ENCODE measurements at places on chromosomes 6 and 20.

GRCh38 chr20:50855498-50856474 lies 60.9 kb downstream of the BCAS4 start:
- no peak for DNase-seq

DNA sequence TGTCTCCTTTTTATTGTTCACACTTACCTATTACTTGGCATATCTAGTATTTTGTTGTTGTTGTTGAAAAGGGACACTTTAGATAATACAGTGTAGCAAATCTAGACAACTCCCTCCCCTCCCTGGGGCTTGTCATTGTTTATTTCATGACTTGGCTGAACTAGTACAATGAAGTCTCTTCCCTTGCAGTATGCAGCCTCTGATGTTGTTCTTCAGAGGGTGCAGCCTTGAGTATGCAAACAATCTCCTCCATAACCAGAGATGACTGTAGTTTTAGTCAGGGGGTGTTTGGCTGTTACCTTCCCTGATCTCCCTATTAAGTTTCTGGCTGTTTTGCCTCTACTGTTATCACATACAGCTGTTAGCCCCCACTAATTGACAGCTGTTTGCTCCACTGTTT lies 315.4 kb upstream of the RUNX2 start:
- no peak for DNase-seq

DNA sequence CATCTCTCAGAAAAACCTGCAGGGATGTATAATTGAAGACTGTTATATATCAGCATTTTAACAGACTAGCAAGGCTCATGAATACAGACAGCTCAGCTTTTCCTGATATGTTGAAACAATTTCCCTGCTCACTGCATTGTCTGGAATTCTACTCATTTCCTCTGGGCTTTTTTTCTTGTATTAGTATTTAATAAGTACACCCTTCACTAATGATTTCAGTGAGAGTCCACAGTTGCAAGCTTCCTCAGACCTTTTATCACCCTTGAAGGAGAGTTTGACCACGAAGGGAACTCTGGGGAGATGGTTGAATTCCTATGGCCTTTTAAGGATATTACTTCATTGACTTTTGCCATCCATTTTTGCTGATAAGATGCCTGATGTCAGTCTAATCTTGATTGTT lies 248.7 kb downstream of the ADGB start:
- no peak for DNase-seq

GRCh38 chr6:157182503-157183264 lies 140.6 kb downstream of the TMEM242 start:
- DNase-seq, result no peak

DNA sequence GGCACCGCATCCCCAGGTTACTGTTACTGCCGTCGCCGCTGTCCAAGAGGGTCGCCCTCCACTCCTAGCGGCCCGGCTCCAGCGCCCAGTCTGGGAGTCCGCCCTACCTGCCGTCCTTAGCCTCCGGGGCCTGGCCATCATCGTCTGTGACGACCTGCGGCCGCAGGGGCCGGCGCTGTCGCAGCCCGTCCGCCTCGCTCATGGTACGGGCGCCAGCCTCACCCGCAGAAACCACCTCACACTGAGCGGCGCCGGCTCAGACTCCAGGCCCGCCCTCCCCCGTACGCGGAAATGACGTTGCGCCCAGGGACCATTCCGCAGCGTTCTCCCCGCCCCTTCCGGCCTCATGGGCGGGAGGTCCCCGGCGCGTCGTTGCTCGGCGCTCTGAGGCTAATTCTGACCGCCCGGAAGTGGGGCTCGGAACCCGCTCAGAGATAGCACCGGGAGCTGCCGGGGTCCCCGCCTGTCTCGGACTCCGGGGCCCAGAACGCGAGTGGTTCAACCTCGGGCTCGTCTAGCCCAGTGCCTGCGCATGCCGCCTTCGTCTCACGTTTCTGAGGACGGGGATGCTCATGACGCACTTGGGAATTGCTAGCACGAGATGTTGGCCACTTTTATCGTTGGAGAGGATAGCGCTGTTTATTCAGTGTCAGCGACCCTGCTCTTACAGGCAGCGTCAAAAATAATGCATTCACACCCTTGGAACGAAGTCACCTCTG lies at the start of gene APMAP:
APMAP (minus strand) TSS at position 265 of the 719 bp plus-strand sequence; CDS start at position 202, 63 bp downstream.
- DNase-seq, result peak; percentile 91

DNA sequence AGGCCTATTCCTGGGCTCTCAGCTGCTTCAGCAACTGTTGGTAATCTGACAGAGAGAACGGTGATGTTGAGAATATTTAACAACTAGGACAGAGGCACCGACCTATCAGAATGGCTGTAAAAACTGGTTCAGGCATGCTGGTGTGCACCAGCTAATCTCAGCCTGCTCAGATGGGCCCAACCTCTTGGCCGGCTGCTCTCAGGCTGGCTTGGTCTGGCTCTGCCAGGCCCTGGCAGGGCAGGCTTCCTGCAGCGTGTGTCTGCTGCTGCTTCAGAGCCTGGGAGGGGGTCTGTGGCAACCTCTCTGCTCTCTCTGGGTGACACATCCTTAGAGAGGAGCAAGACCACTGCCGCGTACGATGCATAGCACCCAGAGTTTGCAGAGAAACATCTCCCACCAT lies 4.8 kb downstream of the SLC2A12 start:
- no peak for DNase-seq

DNA sequence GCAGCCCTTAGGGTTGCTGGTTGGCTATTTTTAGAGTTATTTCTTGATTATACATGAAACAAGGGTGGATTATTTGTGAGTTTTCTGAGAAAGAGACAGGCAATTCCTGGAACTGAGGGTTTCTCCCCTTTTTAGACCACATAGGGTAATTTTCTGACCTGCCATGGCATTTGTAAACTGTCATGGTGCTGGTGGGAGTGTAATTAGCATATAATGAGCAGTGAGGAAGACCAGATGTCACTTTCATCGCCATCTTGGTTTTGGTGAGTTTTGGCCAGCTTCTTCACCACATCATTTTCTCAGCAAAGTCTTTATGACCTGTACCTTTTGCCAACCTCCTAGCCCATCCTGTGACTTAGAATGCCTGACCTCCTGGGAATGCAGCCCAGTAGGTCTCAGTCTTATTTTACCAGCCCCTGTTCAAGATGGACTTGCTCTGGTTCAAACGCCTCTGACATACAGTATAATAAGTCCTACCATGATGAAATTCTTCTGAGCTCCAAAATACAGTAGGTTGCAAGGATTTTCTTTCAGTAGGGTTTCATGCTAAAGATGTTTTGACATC lies 117.1 kb downstream of the ISM1 start:
- DNase-seq, result no peak

DNA sequence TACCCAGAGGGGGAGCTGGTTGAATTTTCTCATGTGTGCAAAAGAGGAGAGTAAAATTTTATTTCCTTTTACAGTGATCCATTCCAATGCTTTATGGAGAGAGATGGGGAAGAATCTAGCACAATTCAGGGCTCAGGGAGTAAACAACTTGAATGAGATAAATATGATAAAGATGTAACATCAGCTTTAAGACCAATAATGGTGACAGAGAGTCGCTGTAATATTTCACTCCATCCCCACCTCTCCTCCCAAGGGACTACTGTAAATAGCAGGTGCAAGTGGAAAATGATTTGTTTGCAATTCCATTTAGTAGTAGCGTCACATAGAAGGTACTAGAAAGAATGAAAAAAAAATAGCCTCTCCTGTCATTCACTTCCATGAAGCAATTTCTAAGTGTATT lies 4.8 kb downstream of the CRISP3 start:
- no peak for DNase-seq

GRCh38 chr6:2877057-2877882 lies 25.8 kb downstream of the SERPINB9 start:
- DNase-seq, result peak; percentile 82

DNA sequence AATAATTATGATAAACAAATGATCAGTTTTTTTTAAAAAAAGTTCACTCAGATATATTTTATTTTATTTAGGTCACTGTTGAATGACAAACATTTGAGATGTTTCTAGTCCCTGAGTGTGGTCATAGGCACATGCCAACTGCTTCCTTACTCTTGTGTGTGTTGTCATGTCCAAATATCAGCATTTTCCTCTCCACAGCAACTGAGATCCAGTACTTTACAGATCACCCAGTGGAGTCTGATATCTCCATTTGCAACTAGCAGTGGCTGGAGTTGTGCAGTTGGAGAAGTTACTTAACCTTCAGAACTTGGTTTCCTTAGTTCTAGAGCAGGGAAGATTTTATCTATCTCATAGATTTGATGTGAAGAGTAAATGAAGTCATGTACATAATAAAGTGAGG lies 101.3 kb downstream of the MYB start:
- no peak for DNase-seq

GRCh38 chr20:24816907-24817306 lies 132.2 kb upstream of the CST7 start:
- DNase-seq, result no peak

- no peak for DNase-seq
Observed at GRCh38 chr20:8408587-8409307, 276.7 kb downstream of the PLCB1 start.

- no peak for DNase-seq
Observed at GRCh38 chr20:56362833-56363413, 4.1 kb downstream of the FAM210B start.

DNA sequence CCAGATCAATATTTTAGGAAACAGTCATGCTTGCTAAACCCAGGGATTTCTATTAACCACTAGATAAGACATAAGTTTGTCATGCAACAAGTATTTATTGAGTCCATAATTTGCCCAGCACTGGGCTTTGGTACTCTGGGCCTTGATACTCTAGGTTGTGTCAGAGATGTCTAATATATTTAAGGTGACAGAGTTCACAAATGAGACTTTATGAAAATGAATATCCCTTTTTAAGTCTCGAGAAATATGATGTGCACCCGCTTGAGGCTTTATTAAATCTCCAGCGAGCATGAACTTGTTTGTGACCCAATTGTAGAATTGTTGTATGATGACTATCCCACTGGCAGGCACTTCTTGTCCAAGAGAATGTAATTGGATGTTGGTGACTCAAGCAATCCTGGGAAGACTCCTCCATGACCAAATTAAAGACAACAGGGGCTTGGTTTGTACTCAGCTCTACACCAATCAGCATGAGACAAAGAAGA lies 109.2 kb downstream of the ESR1 start:
- DNase-seq, result peak; percentile 62

DNA sequence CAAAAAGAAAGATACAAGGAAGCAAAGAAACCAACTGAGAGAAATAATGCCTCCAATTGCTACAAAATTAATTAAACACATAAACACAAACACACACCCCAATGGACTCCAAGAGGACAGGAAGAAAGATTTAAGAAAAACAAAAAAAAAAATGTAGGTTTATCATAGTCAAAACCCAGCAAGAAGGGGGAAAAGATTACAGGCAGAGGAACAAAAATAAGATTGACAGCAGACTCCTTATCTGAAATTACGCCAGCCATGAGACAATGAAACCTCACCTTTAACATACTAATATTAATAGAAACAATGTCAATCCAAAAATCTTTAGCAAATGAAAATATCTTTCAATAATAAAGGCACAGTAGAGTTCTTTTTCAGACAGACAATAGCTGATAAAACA lies 155.8 kb downstream of the RNGTT start:
- no peak for DNase-seq

DNA sequence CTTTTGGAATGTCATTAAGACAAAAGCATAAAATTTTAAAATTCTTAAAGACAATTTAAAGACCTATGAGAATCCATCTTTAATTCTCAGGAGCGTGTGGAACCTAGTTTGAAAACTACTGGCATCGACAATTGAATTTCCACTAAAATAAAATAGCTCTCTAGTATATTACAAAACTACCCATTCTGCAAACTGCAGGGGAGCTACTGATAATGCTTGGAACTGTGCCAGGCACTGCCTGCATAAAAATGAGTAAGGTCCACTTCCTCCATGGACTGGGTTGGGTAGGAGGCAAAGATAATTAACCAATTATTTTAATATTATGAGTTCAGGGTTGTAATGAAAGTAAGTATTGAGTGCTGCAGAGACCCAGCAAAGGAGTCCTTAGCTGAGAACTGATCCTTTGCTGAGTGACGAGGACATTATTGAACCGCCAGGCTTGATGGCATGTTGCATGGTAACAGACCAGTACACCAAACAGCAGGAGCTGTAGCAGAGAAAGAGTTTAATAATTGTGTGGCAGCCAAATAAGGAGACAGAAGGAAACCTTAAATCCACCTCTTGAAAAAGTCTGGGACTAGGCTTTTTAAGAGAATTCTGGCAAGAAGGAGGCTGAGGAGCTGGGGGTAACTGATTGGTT lies 261.3 kb downstream of the ESR1 start:
- DNase-seq, result no peak

DNA sequence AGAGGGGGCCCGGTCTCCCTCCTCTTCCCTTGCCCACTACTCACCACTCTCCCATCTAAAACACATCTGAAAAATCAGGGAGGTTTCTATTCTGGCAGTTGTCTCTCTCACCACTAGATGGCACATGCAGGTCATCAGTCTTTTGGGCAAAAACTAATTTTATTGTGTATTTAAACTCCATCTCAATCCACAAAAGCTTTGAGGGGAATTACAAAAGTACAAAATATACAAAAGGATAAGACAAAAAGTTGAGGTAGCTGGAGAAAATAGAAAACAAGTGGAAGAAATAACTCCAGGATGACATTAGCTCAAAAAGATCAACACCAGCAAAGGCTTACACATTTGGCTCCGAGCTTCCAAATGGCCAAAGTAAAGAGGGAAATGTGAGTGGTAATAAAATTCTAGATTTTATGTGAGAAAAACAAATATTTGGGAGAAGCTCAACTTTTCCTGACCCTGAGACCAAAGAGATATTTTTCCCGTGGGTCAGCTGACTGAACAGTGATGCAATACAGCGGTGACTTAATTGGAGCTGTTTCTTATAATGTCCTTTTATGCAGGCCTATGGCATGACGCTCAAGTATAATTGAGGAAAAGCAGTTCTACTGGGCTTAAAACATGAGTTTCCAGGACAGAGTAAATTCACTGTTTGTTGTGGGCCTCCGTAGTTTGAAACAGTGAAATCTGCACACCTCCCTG lies 79.8 kb upstream of the CHD6 start:
- DNase-seq, result no peak

GRCh38 chr6:53201270-53201669 lies 52.6 kb upstream of the GCM1 start:
- no peak for DNase-seq

All from RWPE2 (cell line).